Neuronal stem cell (in vitro differentiated cells): ENCODE measurements at places on chromosomes 5 and 9.

DNA sequence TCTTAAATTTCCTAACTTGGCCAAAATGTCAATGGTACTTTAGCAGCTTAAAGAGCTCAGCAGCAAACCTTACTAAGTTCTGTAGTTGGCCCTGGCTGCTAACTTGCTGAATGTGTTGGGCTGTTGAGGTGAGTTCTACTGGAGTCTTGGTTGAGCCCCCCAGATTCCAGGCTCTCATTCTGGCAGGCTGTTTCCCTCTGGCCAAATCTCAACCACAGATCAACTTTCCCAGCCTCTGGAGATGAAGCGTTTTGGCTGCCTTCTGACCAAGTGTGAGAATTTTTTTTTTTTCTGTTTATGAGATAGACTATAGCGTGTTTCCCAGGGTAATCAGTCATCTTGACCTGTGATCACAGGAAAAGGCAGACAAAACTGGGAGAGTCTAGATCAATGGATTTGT is 343.7 kb downstream of the EBF1 start:
- H3K4me1 ChIP-seq = no peaks in the 10 kb centered on the region
- no peaks in the 10 kb centered on the region for H3K27me3 ChIP-seq
- H3K4me3 ChIP-seq = no peak overlapping the region
- H3K36me3 ChIP-seq = no peaks in the 10 kb centered on the region

DNA sequence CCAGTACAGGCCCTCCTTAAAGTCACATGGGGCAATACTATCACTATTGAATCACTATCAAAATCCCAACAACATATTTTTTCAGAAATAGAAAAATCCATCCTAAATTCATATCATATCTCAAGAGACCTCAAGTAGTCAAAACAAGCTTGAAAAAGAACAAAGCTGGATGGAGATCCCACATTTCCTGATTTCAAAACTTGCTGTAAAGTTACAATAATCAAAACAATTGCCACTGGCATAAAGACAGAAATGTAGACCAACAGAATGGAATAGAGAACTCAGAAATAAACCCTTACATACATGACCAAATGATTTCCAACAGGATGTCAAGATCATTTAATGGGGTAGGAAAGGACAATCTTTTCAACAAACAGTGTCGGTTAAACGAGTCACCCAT is 41.3 kb upstream of the CDKN2AIPNL start:
- H3K4me3 ChIP-seq = no peak overlapping the region
- H3K36me3 ChIP-seq = no peaks in the 10 kb centered on the region
- no peak for DNase-seq

GRCh38 chr9:122252796-122253195 is 11.8 kb downstream of the RBM18 start:
- DNase-seq = no peak
- H3K27me3 ChIP-seq = no peaks in the 10 kb centered on the region
- H3K27ac ChIP-seq = no peak overlapping the region
- peaks cover 78% of the 10 kb centered on the region for H3K36me3 ChIP-seq
- no peak overlapping the region for H3K4me3 ChIP-seq

- H3K27me3 ChIP-seq = no peaks in the 10 kb centered on the region
- peaks cover 18% of the 10 kb centered on the region for H3K4me1 ChIP-seq
- no peak for DNase-seq
- no peak overlapping the region for H3K4me3 ChIP-seq
These were observed 99.9 kb downstream of the ENC1 start for GRCh38 chr5:74540622-74541021.

GRCh38 chr5:135442431-135443160 is 4.6 kb downstream of the DCANP1 start:
- no peak overlapping the region for H3K27ac ChIP-seq
- no peaks in the 10 kb centered on the region for H3K4me1 ChIP-seq
- H3K36me3 ChIP-seq = peaks cover 2% of the 10 kb centered on the region

DNA sequence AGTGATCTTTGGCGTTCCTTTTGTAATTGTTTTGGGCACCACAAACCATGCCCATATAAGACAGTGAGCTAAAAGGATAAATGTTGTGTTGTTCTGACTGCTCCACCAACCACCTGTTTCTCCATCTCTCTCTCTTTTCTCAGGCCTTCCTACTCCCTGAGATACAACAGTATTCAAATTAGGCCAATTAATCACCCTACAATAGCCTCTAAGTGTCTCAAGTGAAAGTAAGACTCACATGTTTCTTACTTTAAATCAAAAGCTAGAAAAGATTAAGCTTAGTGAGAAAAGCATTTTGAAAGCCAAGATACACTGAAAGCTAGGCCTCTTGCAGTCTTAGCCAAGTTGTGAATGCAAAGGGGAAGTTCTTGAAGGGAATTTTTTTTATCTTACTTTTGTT is 268.8 kb upstream of the NREP start:
- no peaks in the 10 kb centered on the region for H3K27me3 ChIP-seq
- H3K27ac ChIP-seq = no peak overlapping the region
- no peak for DNase-seq
- H3K4me3 ChIP-seq = no peak overlapping the region
- H3K4me1 ChIP-seq = no peaks in the 10 kb centered on the region
